ENCODE measurements at places on chromosomes 7 and 10.

GRCh38 chr10:22693371-22693784 lies 21.0 kb downstream of the PIP4K2A start:
- peak; percentile 40 for DNase-seq

- peak; percentile 40 for DNase-seq
Observed at GRCh38 chr10:90148116-90148855, 446.9 kb downstream of the KIF20B start.

GRCh38 chr7:17371671-17372524 lies 73.4 kb downstream of the AHR start:
- DNase-seq: peak; percentile 56

DNA sequence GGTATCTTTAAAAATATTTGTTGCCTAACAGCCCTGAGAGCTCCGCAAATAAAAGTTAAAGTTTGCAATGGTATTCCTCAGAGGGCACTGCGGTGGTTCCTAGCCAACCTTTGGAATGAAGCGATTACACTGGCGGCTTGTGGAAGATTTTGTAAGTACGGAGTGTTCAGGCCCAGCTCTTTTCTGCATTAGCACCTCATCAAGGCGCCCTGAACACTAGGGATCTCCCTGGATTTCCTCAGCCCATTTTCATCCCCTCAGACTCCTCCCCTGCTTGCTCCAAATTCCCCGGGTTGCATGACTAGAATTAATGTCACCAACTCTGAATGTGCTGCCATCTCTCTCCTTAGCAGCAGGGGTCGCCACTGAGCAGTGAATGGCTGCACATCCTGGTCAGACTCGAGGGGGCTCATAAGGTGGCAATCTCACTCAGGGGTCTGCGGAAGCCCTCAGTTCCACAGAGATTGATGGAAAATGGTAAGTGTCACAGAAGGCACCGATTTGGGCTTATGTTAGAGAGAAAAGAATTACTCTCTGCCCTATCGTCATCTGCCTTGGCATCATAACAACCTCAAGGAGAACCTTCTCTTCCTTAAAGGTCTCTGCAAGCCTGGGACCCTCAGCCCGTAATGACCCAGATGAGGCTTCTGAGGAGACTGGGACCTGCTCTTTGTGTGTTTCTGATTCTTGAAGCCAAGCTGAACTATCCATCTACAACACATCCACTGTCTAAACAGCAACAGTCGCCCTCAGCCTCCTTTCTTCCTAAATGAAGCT lies 262.8 kb upstream of the AOAH start:
- peak; percentile 25 for DNase-seq

- DNase-seq: no peak
Observed at GRCh38 chr10:116138897-116139296, 134.1 kb downstream of the GFRA1 start.

- no peak for DNase-seq
Observed at GRCh38 chr7:116169060-116169459, 41.3 kb upstream of the TES start.

DNA sequence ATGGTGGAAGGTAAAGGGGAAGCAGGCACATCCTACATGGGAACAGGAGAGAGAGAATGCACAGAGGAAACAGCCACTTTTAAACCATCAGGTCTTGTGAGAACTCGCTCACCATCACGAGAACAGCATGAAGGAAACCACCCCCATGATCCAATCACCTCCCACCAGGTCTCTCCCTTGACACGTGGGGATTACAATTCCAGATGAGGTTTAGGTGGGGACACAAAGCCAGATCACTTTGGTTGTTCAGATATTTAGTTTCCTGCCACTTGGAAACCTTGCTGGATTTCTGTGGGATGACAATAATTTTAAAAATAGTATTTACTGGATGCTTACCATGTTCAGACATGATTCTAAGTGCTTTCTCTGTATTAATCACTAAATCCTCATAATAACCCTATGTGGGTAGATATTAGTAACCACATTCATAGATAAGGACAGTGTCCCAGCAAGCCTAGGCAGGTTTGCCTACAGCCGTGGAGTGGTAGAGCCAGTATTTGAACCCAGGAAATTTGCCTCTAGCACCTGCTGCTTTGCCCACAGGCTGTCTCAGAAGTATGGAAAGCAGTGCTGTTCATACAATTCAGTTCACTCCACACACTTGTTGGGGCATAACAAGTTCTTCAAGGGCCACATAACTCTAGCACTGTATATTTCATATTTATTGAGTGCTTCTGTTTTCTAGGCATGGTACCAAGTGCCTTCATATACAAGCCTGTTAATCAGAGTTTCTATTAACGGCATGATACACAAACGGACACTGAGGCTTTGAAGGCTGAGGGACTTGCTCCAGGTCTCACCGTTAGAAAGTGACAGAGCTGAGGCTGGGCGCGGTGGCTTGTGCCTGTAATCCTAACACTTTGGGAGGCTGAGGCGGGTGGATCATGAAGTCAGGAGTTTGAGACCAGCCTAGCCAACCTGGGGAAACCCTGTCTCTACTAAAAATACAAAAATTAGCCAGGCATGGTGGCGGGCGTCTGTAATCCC lies 8.3 kb downstream of the TLL2 start:
- DNase-seq: peak; percentile 36

DNA sequence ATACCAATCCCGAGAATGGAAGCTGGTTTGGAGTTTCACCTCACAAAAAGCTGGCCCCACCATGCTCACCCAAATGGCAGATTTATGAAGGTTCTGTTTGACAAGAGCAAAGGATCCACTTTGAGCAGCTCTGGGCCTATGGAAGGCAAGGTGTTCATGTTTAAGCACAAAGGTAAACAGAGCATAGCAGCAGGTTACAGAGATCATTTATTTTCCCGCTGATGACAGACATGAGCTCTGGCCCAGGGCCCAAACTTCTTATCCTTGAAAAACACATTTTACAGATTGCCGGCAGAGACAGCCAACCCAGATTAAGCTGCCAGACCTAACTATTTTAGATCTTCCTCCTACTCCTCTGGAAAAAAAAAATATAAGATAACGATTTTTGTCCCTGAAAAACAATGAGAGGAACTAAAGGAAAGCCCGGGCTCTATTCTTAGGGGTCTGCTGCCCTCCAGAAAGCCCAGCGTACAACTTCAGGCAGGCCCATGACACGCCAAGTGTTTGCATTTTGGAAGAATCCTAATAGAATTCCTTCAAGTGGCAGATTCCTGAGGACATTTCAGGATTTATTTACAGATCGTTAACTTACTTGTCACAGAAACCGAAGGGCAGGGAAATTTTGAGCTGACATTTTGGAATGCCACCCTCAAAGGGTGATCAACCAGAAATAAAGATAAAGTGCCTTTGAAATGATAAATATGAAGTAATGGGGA lies 40.0 kb downstream of the SYPL1 start:
- DNase-seq: peak; percentile 86

DNA sequence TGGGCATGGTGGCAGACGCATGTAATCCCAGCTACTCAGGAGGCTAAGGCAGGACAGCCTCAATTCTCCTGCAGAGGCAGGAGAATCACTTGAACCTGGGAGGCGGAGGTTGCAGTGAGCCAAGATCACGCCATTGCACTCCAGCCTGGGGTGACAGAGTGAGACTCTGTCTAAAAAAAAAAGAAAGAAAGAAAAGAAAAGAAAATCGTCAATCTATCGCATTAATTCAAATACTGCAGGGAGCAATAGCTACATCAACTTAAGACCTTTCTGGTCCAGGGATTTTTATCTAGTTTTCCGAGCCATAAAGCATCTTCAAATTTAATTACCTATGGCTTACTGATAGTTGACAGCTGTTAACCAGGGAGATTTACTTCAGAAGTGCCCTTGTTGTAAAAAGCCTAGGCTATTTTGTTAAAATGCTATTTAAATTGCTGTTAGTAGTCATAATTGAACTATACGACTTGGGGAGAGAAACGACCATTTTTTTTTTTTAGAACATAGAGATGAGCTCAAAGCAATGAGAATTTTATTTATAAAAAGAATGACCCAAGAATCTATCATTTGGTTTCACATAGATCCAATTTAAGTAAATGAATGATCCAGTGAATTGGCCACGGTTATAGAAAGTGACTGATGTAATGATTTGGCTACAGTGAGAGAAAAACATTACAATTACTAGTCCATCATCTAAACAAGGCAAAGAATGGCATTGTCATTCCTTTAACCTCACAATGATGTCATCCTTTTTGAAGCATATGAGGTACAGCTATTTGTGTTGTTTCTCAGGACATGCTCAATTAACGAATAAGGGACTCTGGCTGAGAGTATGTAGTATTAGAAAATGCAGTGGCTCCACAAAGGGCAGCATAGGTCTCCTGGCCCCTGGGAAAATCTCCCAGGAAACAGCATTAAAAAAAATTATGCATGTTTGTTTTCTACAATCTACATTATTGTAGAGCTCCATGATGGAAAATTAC lies 85.3 kb downstream of the SEMA3C start:
- no peak for DNase-seq

DNA sequence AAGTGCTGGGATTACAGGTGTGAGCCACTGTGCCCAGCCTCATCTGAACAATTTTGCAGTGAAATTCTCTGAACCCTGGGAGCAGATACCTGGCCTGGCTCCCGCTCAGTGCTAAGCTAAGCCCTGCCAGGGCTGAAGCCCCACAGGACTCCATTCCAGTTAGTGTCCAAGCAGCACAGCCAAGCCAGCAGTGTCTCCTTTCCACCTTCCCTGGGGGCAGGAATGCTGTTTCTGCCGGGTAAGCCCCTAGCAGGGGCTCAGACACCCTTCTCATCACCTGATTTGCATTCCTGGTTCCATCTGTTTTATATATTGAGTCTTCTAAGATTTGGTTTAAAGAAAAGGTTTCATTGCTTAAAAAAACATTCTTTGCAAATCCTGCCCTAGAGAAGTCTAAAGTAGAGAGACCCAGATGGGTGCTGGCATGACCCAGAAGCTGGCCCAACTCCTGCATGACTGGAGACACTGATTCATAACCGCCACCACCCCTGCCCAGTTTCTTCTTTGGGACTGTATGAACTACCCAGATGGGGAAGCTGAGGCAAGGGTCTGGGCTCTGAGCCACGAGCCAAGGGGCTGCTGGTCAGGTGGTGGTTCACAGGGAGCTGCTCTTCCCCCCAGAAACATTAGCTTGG lies 14.0 kb downstream of the SLC13A4 start:
- DNase-seq: no peak

DNA sequence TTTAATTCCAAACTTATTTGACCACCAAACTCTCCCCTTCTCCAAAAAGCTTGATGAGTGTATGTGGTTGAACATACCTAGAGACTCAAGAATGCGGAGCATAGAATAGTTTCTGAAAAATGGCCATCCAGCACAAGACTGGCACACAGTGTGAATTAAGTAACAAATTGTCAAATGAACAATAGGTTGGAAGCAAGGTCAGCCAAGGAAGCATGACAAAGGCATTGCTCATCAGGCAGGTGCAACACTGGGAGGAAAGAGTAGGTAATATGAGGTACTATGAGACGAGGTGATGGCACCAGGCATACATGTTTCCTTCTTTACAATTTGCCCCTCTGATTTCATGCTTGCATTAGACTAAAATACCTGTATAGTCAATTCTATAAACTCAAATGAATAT lies 73.7 kb downstream of the DKK1 start:
- DNase-seq: no peak

DNA sequence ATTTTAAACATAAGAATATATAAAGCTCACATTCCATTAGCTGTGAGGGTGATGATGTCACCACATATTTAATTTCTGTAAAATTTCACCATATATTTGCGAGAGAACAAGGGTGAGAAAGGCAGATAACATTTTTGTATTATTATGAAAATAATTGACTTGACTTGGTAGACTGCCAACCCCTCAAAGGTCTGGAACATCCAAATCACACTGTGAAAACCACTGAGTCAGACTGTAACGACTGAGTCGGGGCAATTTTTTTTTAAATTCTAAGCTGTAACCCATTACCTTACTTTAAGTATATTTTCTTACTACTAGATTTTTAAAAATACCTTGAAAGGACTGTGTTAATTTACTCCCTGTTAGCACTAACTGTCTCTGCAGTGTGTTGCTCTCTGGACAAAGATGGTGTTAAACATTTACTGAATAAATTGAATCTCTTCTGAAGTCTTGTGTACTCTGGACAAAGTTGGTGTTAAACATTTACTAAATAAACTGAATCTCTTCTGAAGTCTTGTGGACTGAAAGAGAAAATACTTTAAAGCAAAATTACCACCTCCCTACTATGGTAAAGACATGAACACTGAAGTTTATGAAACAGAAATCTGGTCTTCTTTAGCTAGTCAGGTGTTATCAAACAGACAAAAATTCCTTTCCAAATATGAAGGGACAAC lies 14.1 kb downstream of the PDZD8 start:
- DNase-seq: no peak

DNA sequence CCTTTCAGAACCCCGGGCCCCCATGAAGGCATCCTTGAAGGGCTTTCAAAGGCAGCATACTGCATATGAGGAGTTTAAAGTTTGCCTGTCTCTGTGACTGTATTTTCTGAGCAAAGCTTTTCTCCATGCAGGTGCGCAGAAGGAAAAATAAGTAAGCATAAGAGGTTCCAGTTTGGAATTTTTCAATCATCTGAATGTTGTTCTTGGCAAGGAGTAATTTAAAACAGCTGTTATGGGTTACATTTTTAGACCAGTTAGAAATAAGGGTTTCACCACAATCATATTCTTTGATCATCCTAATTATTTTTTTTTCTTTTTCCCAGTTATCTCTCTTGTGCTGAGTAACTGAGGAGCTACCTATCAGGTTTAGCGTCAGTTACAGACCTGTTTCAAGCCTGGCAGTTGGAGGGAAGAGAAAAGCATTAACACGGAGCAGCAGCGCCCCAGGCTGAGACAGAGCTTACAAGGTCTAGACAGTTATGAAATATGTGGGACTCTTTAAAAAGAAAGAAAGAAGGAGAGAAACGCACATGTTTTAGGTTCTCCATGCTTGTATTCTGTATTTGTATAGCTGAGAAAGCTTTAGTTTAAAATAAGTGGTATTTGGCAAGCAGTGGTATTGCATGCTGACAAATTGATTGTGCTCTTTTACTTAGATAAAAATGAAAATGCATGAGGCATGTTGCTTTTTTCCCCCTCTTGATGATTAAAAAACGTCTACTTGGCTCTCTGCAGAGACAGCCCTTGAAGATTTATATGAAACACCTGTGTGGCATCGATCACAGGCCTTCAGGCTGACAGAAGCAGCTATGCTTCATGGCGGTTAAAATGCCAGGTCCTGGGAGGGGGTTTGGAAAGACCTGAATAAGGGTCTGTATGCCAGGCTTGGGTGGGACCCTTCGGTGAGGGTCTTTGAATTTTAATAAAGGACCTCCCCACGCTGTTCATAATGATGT lies 157.6 kb downstream of the GRK5 start:
- DNase-seq: peak; percentile 85

GRCh38 chr10:78341953-78342614 lies 308.4 kb downstream of the RPS24 start:
- no peak for DNase-seq

- DNase-seq: peak; percentile 93
Observed at GRCh38 chr7:27151931-27152815, at the start of gene HOXA3. TSS of gene HOXA3 (minus strand) at chr7:27152583. CDS start at chr7:27110640, 41,943 bp downstream.

GRCh38 chr10:105742184-105742583 lies 1101.1 kb downstream of the SORCS3 start:
- DNase-seq: no peak

- DNase-seq: peak; percentile 68
Observed at GRCh38 chr10:32937911-32938424, 20.1 kb downstream of the ITGB1 start.
